Stimulated activated CD8-positive, alpha-beta memory T cell treated with anti-CD3 and anti-CD28 coated beads, Interleukin-15, amount 100 ng/mL, for 4 hours (primary cell): ENCODE measurements at places on chromosomes 4 and X.

DNA sequence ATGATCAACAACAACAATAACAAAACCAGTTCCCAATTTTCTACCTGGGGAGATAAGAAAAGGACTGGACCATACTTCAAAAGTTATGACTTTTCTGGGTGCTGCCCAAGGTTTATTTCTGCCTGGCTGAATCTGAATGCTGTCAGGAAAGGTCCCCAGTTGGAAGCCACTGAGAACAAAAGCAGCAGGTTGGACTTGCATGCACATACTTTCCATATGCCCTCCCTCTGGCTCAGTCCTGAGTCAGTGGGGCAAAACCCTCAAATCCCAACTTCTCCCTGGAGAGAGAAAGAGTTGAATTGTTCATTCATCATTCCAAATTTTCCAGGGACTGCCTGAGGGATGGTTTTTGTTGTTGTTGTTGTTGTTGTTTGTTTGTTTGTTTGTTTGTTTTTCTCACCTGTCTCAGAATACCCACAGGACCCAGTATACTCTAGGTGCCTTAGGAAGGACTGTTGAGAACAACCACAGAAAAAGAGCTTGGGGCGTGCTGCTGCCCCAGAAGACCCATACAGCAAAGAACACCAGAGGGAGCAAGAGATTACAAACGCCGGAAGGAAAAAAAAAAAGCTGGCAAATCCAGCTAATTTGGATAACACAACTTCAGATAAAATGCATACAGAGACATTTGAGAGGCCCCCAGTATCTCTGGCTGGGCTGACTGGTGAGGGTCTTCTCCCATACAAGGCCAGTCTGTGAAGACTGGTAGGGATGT, 138.9 kb upstream of the INPP4B start:
- no peak for DNase-seq

DNA sequence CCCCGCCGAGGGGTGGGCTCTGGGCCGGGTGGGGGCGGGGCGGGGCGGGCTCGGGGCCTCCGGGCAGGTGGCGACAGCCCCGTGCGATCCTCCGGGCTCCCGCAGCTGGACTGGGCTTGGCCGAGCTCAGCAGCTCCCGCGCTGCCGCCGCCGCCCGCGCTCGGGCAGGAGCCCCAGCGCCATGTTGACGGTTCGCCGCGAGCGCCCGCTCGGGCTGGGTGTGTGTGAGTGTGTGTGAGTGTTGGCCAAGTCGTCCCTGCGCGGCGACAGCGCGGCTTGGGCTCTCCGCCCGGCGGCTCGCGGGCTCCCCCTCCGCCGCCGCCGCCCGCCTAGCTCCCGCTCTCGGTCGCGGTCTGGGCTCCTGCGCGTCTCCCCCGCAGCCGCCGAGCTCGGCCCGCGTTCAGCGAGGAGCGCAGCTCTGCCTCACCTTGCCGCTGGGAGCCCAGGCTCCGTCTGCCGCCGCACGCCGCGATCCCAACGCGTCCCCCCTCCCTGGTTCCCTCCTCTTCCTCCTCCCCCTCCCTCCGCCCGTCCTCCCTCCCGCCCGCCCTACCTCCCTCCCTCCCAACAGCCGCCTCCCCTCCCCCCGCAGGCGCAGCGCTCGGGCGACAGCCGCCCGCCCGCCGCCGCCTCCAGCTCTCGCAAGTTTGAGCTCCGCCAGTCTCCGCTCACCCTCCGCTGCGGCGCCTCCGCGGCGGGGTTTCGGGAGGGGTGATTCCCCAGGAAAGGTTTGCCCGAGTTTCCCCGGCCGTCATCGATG, at the start of gene BCOR:
Gene BCOR (minus strand): TSS at position 455 of the 760 bp plus-strand sequence. CDS start 20,029 bp downstream, outside the sequence.
- DNase-seq: peak; percentile 57

DNA sequence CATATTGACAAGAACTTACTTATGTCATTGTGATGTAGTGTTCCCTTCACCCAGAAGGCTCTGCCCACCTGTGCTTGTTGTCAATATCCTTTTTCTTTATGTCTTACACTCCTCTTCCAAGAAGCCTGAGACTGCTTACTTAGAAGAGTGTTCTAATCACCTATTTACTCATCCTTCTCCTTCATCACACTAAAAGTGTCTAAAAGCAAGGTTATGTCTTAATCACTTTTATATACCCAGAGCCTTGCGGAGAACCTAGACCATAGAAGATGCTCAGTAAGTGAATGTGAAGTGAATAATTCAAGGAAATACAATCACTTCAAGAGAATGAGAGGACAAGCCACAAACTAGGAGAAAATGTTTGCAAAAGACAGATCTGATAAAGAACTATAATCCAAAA, 177.6 kb upstream of the S100G start:
- no peak for DNase-seq

DNA sequence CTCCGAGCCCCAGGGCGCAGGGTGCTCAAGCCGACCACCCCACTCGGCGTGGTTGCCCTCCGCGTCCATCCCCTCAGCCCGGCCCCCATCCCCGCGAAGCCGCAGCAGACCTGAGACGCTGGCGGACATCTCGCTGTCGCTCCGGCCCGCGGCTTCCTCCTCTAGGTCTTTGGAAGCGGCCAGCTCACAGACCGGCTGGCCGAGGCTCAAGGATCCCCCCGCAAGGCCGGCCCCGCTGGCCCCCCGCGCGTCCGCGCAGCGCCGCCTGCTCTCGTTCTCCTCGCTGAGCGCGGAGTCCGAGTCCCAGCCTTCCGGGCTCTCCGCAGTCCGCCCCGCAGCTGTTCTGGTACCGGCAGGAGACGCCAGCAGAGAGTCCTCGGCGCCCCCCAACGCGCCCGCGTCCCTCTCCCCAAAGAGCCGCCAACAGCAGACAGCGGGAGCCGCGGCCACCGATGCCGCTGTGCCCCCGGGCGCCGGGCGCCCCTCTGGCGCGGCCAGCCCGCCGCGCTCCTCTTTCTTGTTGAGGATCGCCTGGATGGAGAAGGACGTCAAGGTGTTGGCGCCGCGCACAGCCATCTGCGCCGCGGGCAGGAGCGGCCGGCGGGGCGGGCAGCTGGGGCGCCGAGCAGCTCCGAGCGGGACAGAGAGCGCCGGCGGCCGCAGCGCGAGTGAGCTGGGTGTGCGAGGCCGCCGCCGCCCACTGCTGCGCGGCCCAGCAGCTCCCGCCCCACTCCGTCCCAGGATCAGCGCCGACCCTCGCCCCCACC, at the start of gene NKX3-2:
Gene NKX3-2 (minus strand): TSS at position 670 of the 767 bp plus-strand sequence. CDS start 94 bp downstream, at position 576.
- no peak for DNase-seq

DNA sequence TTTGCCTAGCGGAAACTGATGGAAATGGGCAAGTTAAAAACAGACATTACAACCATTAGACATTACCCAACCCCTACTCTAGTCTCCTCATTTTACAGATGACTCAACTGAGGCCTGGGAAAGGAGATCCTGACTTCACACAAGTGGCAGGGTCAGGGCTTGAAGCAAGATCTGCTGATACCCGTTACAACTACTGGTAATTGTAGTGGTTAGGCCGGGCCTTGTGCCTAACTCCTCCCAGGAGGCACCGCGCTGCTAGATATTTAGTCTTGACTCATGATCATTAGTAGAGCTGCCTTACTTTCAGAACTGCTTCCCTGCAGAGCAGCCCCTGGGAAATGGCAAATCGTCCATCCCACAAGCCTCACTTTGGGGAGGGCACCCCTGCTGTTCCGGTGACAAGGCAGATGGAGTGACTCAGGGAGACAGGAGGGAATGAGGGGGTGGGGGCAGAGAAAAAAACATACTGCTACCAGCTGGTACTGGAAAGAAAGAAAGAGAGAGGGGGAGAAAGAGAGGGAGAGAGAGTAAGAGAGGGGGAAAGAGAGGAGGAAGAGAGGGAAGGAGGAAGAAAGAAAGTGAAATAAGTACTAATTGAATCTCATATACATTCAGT, 12.2 kb downstream of the ARHGEF6 start:
- no peak for DNase-seq

DNA sequence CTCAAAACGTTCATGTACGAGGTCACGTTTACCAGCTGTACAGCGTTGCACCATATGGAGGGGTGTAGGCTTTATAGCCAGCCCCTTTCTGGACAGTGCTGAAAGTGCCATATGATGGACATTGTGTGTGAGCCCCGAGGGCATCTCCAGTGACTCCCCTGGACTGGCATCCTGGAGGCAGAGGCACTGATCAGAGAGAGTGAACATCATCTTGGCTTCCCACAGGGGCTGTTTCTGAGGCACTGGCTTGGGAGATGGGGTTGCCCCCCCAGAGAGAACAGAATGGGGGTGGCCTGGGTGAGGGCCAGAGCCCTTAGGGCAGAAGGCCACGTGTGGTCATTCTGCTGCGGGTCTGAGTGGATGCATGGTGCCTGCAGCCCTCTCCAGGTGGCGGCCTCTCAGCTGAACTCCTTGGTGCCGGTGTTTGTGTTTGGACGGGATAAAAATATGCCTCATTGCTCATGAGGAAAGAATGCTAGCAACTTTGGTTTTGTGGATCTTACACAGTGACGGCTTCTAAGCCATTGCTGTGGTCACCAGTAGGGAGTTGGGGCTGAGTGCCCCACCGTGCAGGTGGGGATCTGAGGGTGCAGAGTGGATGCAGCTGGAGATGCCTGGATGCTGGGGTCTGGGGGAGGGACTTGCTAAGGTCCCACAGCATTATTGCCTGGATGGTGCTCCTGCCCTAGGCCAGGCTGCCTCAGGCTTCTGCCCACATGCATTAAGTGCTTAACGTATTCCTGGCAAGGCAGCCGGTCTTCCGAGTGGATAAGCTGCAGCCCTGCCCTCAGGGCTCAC, 3.4 kb downstream of the WFS1 start:
- DNase-seq: no peak
